ENCODE measurements at places on chromosomes 4 and X. TPM values are rescaled to one million over a fixed set of nuclear protein-coding genes. Genes with fewer than 3 reads are reported as not detected.

DNA sequence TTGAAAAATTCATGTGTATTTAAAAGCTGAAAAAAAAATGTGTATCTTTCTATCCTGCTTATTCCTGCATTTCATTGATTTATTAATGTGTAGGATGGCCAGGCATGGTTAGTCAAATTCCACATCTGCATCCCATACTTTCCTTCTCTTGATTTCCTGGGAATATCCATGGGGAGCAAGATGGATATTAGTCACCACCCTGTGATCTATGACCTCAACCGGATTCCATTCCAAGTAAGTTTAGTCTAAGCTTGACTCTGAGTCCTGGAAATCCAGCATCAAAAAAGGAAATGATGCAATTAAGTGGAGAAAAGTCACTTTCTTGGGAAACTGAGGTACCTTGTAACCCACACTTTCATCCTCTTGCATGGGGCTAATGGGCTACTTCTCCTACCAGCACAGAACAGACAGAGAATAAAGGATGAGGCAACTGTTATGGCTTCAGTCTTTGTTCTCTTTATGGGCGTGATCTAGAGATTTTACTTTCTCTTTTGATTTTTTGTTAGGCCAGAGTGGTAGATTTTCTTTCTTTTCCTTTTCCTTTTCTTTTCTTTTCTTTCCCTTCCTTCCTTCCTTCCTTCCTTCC lies 17.1 kb upstream of the BEX4 start:
- DNase-seq = no peak

GRCh38 chrX:776529-777230 lies 146.1 kb downstream of the SHOX start:
- no peak for DNase-seq

GRCh38 chr4:78298618-78299017 lies 241.5 kb downstream of the FRAS1 start:
- DNase-seq = no peak

DNA sequence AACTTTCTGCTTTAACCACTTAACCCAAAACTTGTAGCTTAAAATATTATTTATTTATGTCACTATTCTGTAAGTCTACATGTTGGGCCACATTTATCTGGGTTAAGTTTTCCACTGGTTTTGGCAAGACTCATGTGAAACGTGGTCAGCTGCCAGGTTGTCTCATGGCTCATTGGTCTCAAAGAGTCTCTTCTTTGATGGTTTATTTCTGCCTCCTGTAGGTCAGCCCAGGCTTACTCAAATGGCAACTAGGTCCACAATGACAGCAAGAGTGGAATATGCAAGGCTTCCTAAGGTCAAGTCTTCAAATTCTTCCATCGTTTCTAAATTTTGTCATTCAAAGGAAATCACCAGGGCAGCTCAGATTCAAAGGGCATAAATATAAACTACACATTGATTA lies 828.7 kb downstream of the PCDH7 start:
- no peak for DNase-seq

GRCh38 chr4:75995727-75996126 lies 5.0 kb upstream of the SDAD1 start:
- DNase-seq = no peak

DNA sequence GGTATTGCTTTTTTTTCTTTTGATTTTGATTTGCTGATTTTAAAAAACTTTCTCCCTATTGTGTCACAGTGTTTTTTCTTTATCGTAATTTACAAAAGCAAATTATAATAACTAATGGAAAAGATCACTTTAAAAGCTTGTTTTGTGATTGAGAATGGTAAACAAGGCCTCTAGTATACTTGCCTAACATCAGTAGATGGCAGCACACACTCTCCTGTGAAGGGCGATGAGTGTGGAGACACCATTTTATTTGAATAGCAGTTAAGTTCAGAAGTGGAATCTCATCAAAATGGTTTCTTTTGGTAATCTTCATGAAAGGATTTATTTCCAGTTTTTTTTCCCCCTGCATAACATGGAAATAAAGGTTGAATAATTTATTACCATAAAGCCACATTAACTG lies 72.3 kb downstream of the PAK3 start:
- DNase-seq = no peak

- no peak for DNase-seq
Observed at GRCh38 chr4:3781997-3782930, 16.1 kb downstream of the ADRA2C start.

DNA sequence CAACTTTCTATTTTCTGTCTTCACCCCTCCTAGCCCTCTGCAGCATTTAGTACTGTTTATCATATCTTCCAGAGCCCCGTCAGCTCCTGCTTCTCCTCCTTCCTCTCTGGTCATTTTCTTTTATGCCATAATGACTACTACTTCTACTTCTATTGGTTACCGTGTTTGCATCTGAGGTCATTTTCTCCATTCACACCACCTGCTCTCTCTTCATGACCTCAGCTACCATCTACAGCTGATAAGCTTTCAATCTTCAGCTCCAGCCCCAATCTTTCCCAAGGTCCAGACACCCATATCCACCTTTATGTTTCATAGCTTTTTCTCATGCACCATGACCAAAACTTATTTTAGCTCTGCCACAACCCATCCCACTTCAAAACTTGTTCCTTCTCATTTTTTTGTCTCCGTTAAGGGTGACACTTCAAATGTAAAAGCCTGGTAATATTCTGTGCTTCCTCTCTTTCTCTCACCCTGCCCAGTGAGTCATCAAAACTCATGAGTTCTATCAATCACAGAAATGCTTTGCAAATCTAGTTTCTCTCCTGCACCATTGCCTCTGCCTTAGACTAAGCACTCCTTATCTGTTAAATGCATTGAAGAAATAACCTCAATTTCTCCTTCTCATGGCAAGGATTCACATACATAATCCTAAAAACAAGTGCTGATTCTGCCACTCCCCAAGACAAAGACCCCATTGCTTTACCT lies 71.3 kb upstream of the IQCM start:
- no peak for DNase-seq

- no peak for DNase-seq
Observed at GRCh38 chrX:107119283-107119682, 661 bp upstream of the RBM41 start.

DNA sequence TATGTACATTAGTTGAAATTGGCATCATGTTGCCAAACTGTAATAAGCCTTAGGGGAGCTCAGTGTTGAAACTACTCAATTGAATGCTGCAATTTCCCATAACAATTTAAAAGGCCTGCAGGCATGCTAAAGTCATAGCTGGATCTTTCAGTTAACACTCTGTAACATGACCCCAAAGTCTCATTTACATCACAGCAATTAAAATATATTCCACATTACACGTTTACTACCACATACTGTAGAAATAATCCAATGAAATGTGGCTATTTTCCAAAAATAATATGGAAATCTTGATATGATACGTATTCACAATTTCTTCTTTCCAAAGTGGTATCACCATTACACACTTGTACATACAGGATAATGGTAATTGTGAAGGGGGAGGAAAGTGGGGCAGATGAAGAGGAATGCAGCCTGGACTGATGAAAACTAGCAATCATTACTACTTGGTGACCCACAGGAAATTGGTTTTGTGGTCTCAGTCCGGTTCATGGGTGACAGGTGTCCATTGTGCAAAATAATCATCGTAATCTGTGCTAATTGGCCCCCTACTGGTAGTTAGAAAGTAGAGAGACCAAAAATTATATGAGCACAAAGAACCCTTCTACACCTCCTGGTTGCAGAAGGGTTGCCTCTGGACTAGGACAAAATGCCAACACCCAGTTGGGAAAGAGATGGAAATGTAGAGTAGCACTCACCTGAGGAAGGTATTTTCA lies 63.7 kb downstream of the TENM3 start:
- no peak for DNase-seq

- no peak for DNase-seq
Observed at GRCh38 chr4:133592591-133592990, 443.5 kb downstream of the PCDH10 start.

- DNase-seq = no peak
Observed at GRCh38 chr4:124745985-124746801, 33.7 kb upstream of the ANKRD50 start.

DNA sequence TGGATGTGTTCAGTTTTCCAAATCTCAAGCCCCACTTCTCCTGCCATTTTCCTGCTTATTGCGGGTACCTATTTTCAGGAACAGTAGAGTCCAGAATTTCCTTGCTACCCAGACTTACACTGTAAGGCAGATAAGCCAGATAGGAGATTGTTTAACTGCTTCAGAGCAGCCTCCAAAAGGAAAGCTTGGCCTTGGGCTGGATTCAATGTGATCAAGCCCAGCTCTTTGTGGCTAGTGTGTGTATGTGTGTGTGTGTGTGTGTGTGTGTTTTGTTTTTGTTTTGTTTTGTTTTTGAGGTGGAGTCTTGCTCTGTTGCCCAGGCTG lies 34.0 kb downstream of the RNF175 start:
- DNase-seq = no peak

GRCh38 chr4:6241062-6241845 lies 28.4 kb upstream of the WFS1 start:
- no peak for DNase-seq

GRCh38 chr4:54085284-54085683 lies 14.7 kb upstream of the GSX2 start:
- DNase-seq = peak; percentile 79

GRCh38 chrX:79592259-79592658 lies 225.1 kb upstream of the ITM2A start:
- no peak for DNase-seq

DNA sequence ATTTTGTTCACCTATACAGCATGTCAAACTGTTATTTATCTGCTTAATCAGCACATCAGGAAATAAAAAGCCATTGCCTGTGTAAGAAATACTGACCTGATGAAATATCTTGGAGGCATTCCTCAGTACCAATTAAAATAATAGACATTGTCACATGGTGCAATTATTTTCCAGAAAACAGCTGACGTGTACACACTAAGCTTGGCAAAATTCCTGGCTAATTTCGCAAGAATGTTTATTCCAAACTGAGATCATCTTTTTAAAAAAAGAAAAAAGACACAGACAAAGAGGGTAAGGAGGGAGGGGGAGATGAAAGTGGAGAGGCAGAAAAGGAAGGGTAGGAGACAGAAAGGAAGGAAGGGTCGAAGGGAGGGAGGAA lies 61.9 kb upstream of the NFKB1 start:
- peak; percentile 23 for DNase-seq

DNA sequence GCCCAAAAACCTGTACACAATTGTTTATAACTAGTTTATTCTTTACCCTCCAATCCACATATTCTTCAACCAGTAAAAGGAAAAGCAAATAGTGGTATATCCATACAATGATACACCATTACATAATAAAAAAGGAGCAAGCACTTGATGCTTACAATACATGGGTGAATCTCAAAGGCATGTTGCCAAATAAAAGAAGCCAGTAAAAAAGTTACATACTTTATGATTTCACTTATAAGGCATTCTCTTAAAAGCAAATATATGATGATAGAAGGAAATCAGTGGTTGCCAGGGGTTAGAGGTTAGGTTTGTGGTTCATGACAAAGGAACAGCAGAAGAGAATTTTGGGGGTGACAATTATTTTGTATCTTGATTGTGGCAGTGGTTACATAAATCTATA lies 896.1 kb upstream of the LCORL start:
- DNase-seq = no peak

- no peak for DNase-seq
Observed at GRCh38 chr4:62051332-62051731, 851.2 kb downstream of the ADGRL3 start.

DNA sequence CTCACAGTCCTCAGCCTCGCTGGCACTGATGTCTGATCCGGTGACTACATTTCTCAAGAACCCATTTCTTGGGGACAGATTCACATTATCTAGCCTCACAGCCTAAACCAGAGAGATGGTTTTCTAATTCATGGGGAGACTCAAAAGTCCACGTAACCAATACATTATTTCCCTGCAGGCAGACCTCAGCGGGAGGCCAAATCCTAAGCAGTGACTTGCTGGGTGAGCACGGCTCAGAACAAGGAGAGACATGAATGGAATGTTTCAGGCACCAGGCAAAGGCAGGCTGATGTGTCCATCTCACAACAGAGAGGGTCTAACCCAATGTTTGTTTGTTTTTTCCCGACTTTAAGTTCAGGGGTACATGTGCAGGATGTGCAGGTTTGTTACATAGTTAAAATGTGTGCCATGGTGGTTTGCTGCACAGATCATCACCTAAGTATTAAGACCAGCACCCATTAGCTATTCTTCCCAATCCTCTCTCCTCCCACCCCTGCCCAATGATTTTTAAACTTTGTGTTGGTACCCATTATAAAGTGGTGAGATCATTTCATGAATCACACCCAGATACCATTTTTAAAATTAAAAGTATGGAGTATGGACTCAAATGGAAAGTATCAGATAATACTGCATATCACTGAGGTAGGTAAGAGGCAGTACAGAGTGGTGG lies 53.3 kb downstream of the SCD5 start:
- DNase-seq = no peak

DNA sequence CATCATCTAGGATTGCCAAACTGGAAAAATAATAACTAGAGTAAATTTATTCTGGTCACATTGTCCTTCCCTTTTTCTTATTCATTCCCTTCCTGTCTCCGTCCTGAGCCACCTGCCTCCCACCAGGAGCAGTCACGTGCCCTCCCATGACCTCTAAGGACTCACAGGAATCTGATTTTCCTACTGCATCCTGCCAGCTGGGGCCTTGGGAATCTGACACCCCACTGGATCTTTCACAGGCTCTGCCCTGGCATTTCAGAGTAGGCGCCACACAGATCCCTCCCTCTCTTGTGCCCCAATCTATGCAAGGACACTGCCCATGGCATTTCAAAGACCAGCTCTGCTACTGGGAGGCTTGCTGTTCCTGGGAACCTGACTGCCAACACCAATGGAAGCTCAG lies 520.5 kb downstream of the PPARGC1A start:
- peak; percentile 77 for DNase-seq

Gene P2RY4
- not detected for total RNA-seq

Gene HELT
- not detected for total RNA-seq

Gene HDAC8
- 18.1 TPM for total RNA-seq

Gene TCEAL6
- not detected for total RNA-seq

Gene UCP1
- total RNA-seq = not detected

Gene NLRP2B
- total RNA-seq = not detected

Gene MTNR1A
- not detected for total RNA-seq

Gene PNMA5
- total RNA-seq = not detected

Gene QDPR
- total RNA-seq = 9.9 TPM

Gene CFI
- total RNA-seq = 3.2 TPM

Gene CFAP47
- total RNA-seq = not detected

Gene BEND2
- total RNA-seq = not detected

Gene ZGRF1
- total RNA-seq = 0.55 TPM

Gene F8A3
- 6.8 TPM for total RNA-seq

Gene DDIT4L
- 99.7 TPM for total RNA-seq
